ENCODE measurements at places on chromosomes 2 and 18.

DNA sequence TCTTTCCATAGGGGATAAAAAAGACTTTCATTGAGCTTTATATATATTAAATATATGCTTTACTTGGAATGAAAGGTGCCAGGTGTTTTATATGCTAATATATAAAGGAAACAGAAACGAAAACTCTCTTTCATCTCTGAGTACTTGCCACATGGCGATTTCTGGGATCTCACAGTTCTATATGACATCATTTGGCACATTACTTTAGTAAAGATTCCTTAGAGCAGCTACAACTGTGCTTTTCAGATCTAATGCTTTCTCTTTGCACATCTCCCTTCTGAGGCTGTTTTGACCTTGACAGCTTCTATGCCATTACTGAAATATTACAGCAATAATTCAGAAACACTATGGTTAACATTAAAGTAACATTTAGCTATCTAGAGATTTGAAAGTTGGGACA, 1082.9 kb upstream of the CDH2 start:
- no peak for DNase-seq

DNA sequence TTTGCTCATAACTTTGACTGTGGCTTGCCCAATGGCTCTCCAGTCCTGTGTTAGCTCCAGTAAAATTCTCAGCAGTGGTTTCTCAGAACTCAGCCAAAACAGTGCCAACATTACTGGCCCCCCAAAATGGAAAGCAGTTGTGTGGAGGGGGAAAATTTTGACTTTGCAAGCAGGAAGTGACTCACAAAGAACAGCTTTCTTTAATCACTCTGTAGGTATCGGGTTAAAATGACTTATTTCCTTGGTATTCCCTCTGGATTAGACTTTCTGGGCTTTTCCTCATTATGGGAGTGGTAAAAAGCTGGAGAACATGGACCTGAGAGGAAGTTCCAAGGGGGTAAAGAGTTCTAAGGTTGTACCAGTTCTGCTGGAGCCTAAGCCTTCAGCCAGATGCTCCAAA, 175.7 kb upstream of the RND3 start:
- DNase-seq, result no peak

DNA sequence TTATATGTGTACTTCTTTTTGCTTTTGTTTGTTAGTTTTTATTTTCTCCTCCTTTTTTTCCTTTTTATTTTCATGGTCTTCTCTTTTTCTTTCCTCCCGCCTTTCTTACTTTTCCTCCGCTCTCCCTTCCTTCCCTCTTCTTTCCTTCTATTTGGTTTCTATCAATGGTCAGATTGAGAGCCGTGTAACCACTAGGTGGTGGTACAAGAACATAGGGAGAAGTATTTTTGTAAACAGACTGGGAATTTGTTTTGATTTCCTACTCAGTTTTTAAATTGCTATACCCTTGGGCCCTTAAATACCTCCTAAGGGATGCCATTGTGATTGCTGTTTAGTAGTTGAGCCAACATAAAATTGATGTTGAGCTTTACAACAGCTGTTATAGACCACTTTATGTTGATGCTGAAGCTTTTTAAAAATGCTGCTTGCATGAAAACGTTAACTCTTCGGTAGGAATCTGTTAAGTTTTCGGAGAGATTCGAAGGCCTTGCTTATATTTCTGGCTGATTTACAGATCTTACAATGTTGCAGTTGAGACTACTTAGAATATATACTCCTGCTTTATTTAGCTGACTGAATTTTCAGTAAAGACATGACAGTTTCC, 124.2 kb downstream of the UBE2E3 start:
- peak; percentile 30 for DNase-seq

DNA sequence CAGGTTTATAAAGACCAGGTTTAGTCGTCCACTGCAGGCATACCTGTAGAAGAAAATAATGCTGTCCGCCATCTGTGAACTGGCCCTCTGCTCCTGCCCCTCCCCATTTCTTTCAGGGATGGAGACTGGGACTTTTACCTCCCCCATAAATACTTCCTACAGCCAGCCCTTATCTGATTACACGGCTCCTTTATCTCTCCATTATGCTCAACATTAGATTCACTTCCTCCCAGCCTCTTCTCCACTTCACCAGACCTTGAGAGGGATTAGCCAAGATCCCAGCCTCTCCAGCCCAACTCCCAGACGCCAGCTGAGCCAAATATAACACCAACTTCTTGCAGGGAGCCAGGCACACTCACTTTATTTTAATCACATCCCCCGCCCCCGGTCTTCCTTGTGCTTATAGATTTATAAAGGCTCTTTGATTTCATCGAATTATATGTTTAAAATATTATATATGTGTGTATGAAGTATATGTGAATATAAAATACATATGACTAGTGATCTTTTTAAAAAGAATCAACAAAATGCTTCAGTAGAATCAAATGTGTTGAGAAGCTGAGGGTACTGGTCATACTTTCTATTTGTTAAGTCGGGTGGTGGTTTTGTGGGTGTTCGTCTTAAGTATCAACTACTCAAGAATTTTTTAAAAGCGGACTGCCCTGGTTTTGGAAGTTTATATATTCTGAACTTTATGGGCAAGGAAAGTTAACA, 81.0 kb downstream of the SPRED2 start:
- DNase-seq, result no peak

DNA sequence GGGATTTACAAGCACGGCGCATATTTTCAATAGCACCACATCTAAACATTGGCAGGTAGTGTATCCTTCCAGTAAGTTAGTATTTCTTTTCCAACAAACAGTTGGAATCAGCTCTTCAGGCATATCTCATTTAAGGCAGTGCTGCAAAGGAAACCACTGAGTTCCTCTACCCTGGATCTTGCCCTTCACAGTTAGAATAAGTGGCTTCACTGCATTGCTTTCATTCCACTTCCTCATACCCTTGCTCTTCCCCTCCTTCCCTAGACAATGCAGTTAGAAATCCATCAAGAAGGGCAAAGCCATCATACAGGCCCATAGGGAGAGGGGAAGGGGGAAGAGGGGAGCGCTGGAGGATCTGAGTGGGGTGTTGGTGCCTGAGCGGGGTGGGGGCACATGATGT, 173.7 kb downstream of the FBXO15 start:
- no peak for DNase-seq

GRCh38 chr2:75892490-75892889, 181.8 kb upstream of the GCFC2 start:
- DNase-seq, result no peak
